ENCODE measurements at places on chromosomes 5 and 9.

DNA sequence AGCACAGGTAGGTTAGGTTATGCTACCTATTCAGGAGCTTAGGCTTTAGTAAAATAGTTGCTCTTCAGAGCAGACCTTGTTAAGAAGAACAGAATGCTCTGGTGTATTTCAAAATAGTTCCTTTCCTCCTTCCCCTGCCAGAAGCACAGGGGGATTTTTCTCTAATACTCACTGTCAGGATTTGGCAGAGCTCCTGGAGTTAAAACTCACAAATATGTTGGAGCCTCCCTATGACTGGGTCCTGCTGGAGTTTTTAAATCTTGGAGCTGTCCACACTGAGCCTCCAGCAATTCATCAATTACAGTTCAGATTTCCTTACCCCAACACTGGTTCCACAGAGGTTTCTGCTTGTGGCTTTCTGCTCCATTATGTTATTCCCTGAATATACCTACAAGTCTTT lies 1233.8 kb upstream of the WWC1 start:
- DNase-seq: no peak

DNA sequence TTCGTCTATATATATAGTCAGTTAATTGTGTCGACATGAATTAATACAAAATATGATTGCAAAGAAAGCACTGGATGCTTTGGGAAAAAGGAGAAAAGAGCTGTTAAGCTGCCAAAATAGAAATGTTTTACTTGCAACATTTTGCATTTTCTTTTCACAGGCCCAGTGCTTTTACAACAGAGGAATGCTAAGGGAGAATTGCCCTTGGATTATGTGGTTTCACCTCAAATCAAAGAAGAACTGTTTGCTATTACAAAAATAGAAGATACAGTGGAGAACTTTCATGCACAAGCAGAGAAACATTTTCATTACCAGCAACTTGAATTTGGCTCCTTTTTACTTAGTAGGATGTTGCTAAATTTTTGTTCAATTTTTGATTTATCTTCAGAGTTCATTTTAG lies 76.2 kb downstream of the SLF1 start:
- no peak for DNase-seq

GRCh38 chr5:32103521-32103920 lies 70.6 kb downstream of the GOLPH3 start:
- no peak for DNase-seq

GRCh38 chr5:19496056-19496455 lies 491.9 kb downstream of the CDH18 start:
- DNase-seq: no peak

DNA sequence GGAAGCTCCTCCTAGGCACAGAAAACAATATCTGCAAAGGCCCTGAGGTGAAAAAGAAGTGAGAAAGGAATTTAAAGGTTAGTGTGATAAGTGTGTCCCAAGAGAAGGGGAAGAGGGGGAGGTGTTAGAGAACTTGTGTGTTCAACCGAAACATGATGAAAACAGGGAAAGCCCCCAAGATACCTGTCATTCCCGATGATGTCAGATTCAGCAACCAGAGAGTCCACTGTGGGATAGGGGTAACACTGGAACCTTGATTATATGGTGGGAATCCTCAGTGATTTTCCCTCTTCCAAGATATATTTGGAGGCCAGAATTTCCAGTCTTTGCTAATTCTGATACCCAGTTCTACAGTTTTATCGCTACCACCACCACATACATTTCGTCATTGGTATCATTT lies 15.5 kb upstream of the BNC2 start:
- DNase-seq: no peak

Measured in stimulated activated CD4-positive, alpha-beta T cell treated with anti-CD3 and anti-CD28 coated beads, Interleukin-4, amount 100 ng/mL, for 4 hours (primary cell).